Activated CD8-positive, alpha-beta memory T cell treated with anti-CD3 and anti-CD28 coated beads, Interleukin-2, amount 10 ng/mL, durations not matched to agents 7 days and 5 days (primary cell): ENCODE measurements at places on chromosomes 16 and 17. TPM values are rescaled to one million over a fixed set of nuclear protein-coding genes. Genes with fewer than 3 reads are reported as not detected.

- H3K4me1 ChIP-seq = peaks cover 18% of the 10 kb centered on the region
- peaks cover 5% of the 10 kb centered on the region for H3K36me3 ChIP-seq
- no peak overlapping the region for H3K4me3 ChIP-seq
- H3K27me3 ChIP-seq = peaks cover 6% of the 10 kb centered on the region
Measured at GRCh38 chr17:65797101-65797500, 235.7 kb upstream of the AXIN2 start.

- no peak for DNase-seq
- peaks cover 3% of the 10 kb centered on the region for H3K27me3 ChIP-seq
- H3K4me1 ChIP-seq = no peaks in the 10 kb centered on the region
- no peaks in the 10 kb centered on the region for H3K36me3 ChIP-seq
- no peak overlapping the region for H3K4me3 ChIP-seq
Measured at GRCh38 chr16:85270374-85270773, 158.1 kb upstream of the CIBAR2 start.

DNA sequence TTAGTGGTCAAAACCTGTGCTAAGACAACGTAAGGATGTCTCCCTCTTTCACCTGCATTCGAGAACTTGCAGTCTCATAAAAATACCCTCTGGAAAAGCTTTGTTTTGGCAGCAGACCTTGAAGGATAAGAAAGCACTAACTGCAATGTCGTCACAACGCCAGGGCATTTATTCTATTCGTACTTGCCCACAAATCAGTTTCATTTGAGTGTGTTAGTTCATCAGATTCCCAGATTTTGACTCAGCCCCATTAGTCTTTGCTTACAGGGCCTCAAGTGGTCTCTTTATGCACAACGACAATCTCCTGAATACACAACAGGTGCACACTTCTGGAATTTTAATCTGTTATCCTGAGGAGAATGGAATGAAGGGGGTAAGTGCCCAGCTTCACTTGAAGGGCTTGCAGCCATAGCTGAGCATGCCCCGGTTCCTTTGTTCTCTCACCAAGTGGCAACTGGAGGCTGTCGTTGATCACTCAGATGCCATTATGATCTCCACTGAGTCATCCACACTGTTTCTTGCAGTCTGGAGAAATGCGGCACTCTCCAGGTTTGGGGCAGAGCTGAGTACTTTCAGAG, 58.8 kb downstream of the CLEC19A start:
- peaks cover 12% of the 10 kb centered on the region for H3K27me3 ChIP-seq
- no peak for DNase-seq
- H3K4me3 ChIP-seq = no peak overlapping the region
- no peaks in the 10 kb centered on the region for H3K4me1 ChIP-seq

NOL3 gene
- 10.3 TPM for total RNA-seq

DNA sequence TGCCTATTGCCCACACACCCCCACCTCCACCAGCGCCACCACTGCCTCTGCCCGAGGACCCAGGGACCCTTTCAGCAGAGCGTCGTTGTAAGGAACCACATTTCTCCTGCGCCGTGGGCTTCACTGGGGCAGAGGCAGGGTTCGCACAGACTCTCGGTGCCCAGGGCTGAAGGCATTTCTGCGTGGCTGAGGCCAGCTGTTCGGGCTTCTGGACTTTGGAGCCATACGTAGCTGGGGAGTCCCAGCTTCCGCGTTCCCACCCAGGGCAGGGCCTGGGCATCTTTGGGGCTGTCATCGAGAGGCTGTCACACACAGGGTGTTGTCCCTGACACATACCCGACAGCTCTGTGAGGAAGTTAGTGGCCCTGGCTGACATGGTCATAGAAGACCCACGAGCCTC, 16.0 kb upstream of the SMIM5 start:
- H3K36me3 ChIP-seq = no peaks in the 10 kb centered on the region
- peaks cover 2% of the 10 kb centered on the region for H3K4me1 ChIP-seq
- DNase-seq = no peak
- no peak overlapping the region for H3K27ac ChIP-seq

SHISA6 gene
- total RNA-seq = not detected

- peaks cover 58% of the 10 kb centered on the region for H3K4me1 ChIP-seq
- no peaks in the 10 kb centered on the region for H3K27me3 ChIP-seq
- H3K4me3 ChIP-seq = no peak overlapping the region
- H3K27ac ChIP-seq = peak overlapping the region; percentile 34
Measured at GRCh38 chr17:3738562-3739295, 15.0 kb downstream of the HASPIN start.

GRCh38 chr16:67659675-67660563, at the start of gene ACD:
Gene ACD, minus strand, starts transcription at chr16:67660260. Its CDS starts 40 bp downstream, at chr16:67660220.
- no peaks in the 10 kb centered on the region for H3K27me3 ChIP-seq
- peak within 1 kb of the TSS; percentile 94 for H3K4me3 ChIP-seq
- peak within 1 kb of the TSS; percentile 97 for H3K27ac ChIP-seq
- peak; percentile 94 for DNase-seq

DNA sequence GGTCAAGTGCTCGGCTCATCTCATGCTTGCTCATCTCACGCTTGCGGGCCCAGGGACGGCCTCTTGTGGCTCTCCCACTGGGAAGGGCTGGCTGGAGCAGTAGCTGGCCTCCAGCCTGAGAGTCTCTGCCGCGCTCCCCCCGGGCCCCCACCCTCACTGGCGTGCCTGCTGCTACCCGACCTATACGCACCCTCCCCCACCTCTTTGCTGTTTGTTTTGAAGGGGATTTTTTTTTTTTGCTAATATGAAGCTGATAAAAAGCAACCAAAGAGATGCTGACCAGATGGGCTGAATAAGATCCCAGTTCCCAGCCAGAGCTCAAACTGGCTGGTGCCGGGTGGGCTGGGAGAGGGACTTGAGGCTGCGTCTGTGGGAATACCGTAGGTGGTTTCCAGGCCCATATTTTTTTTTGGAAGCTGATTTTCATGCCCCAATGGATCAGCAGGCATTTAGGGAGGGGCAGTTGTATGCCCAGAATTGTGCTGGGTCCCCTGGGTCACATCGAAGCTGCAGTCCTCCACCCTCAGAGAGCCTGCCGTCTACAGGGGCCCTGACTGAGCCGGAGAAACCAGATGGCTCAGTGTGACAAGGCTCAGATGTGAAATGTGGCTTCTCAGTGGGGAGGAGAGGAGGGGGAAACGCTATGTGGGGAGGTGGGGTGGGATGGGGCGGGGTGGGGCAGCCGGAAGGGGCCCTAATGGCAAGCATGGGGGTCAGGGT, 115.0 kb downstream of the RAP1GAP2 start:
- no peak overlapping the region for H3K4me3 ChIP-seq
- no peak for DNase-seq
- H3K27ac ChIP-seq = no peak overlapping the region
- H3K36me3 ChIP-seq = peaks cover 2% of the 10 kb centered on the region
- peaks cover 8% of the 10 kb centered on the region for H3K4me1 ChIP-seq

- H3K27me3 ChIP-seq = no peaks in the 10 kb centered on the region
- H3K4me3 ChIP-seq = no peak overlapping the region
- peaks cover 67% of the 10 kb centered on the region for H3K36me3 ChIP-seq
- no peak for DNase-seq
Measured at GRCh38 chr17:76207275-76208059, 32.8 kb downstream of the RNF157 start.

- no peak overlapping the region for H3K27ac ChIP-seq
- H3K27me3 ChIP-seq = no peaks in the 10 kb centered on the region
- peak; percentile 58 for DNase-seq
- H3K4me3 ChIP-seq = no peak overlapping the region
Measured at GRCh38 chr17:82917699-82918345, 78.0 kb upstream of the ZNF750 start.

MRPS23 gene
- total RNA-seq = 49.4 TPM

MYH3 gene
- 4.1 TPM for total RNA-seq

C16orf74 gene
- total RNA-seq = 0.41 TPM

DNA sequence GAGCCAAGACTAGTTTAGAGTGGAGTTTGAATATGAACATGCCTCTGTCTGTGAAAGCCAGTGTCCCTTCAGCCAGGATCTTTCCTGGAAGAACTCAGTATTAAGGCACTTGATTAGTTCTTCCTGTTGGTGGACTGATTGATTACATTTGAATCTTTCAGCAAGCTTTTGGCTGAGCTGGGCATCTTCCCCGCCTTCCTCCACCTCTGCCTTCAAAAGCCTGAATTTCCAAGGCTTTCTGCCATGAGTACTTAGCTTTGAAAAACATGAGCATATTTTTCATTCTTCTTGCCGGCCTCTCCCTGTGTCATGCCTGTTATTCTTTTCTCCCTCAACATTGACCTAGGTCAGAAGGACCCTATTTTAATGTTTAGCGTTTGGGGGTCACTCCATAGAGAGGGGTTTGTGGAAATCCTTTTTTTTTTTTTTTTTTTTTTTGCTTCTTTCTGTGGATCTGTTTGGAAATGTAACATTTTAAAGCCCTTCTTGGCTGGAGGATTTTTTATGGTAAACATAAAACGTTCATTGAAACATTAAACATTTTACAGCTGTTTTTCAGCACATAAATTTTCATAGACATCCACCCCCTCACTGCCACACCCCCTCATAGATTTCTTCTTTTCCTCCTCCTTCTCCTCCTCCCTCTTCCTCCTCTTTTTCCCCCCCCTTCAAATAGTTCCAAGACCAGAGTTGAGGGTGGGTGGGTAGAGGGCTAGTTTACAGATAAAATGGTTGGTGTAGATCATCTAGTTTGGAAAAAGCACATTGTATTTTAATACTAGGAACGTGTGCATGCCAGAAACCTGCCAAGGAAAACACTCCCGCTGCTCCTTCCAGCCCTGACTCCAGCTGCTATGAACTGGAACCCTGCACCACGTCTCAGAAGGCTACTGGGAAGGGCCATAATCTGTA, 645.9 kb downstream of the WWOX start:
- no peak for DNase-seq
- peaks cover 39% of the 10 kb centered on the region for H3K4me1 ChIP-seq
- H3K36me3 ChIP-seq = peaks cover 15% of the 10 kb centered on the region
- H3K27me3 ChIP-seq = no peaks in the 10 kb centered on the region
- no peak overlapping the region for H3K4me3 ChIP-seq
